ENCODE measurements at places on chromosomes 5 and 9.

- DNase-seq, result peak; percentile 17
Observed at GRCh38 chr9:137313956-137314560, 12.0 kb upstream of the NRARP start.

DNA sequence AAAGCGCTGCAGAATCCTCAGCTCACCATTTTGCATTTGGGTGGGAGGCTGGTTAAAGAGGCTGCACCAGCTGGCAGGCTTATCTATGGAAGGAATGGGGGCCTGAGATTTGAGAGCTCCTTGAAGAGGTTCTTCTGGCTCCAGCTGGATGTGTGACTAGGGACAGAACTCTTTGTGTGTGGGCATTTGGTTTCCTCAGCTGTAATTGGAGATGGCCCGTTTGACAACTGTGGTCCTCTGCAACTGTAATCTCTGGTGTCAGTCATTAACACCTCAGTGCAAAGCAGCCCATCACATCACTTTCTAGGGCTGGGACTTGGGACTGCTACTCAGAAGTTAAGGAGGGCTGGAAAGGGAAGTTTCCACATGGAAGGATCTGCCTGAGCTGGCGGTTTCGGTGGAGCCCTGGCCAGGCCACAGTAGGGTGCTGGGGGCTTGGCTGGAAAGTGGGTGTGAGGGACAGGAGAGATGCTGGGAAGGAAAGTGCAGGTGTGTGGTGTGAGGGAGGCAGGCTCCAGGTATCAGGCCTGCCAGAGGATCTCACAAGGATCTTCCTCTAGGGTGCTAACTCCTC is 193.8 kb downstream of the GADD45G start:
- DNase-seq, result no peak

DNA sequence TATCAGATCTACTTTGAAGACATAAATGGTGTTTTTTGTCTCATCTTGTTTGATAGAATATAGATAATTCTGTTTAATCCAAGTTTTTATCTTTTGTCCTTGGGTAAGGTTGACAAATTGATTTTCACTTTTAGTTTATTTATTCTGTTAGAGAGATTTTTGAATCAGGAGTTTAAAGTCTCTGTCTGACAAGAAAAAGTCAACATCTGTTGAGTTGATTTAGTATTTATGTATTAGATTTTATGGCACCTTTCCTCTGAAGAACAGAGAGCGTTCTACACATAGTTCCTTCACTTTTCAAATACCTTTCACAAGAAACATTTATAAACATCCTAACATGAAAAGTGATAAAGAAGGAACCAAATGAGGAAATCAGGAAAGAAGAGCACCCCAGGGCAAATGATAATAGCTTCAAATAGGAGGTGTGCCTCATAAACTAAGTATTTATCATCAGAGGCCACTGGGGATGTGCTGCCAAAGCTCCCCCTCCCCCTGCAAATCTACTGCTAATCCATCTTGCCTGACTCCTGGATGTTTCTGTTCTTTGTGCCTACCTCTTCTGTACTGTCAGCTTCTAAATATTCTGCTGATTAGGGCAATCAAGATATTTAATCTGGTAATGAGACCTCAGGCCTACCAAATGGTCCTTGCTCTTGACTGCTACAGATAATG is 457.7 kb upstream of the CHD1 start:
- DNase-seq, result no peak

DNA sequence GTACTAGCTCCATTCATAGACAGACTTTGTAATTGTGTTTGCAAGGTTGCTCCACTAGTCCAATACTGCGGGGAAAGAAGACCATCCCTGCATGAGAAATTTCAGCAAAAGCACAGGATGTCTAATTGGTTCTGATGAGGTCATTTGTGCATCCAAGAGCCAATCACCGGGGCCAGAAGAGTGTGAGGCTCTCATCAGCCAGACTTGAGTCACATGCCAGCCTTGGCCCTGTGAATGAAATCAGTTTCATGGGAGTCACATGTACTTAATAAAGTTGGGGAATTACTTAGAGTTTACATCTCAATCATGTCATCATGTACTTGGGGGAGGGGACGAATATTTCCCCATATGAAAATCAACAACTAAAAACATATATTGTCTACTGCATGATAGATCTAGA is 1236.0 kb downstream of the MAT2B start:
- no peak for DNase-seq

GRCh38 chr5:102715082-102715807 is 39.9 kb upstream of the PAM start:
- DNase-seq, result no peak

GRCh38 chr9:16753256-16753655 is 117.2 kb downstream of the BNC2 start:
- DNase-seq, result no peak

DNA sequence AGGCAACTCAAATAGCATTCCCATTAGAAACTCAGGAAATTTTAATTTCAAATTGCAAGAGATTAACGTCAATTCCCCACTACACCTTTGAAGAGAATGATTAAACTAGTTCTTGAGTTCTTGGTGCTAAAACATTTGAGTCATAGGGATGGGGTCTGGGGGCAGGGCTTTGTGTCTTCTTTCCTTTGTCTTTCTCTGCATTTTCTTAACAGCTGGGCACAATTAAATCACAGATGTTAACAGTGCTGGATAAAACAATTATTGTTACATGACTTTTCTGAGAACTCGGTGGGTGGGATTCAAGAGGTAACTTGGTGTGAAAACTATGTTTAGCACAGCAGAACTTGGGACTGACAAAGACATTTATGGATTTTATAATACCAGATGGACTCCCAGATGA is 351.9 kb upstream of the TNC start:
- no peak for DNase-seq

GRCh38 chr9:105290418-105290817 is 46.0 kb downstream of the SLC44A1 start:
- no peak for DNase-seq

DNA sequence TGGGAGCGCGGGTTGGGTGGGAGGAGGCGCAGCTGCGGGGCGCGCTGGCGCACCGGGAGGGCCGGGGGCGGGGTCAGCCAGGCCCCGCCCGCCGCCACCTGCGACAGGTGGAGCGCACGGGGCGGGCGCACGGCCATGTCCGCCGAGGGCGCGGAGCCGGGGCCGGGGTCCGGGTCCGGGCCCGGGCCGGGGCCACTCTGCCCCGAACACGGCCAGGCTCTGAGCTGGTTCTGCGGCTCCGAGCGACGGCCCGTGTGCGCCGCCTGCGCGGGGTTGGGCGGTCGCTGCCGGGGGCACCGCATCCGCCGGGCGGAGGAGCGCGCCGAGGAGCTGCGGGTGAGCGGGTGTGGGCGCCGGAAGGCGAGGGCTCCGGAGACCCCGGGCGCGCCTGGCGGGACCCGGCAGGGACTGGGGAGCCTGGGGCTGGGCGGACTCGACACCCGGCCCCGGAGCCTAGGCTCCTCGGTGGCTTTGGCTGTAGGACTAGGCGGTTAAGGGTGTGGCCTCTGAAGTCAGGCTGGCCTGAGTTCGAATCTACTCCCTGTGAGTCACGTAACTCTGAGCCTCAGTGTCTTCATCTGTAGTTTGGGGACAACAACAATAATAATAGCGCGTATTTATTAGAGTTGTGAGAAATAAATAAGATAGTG is at the start of gene BSPRY:
TSS of gene BSPRY (plus strand) at position 97 of the 650 bp plus-strand sequence. CDS start at position 136, 39 bp downstream.
- no peak for DNase-seq

GRCh38 chr9:86046930-86047341 is 52.4 kb downstream of the GOLM1 start:
- DNase-seq, result no peak

DNA sequence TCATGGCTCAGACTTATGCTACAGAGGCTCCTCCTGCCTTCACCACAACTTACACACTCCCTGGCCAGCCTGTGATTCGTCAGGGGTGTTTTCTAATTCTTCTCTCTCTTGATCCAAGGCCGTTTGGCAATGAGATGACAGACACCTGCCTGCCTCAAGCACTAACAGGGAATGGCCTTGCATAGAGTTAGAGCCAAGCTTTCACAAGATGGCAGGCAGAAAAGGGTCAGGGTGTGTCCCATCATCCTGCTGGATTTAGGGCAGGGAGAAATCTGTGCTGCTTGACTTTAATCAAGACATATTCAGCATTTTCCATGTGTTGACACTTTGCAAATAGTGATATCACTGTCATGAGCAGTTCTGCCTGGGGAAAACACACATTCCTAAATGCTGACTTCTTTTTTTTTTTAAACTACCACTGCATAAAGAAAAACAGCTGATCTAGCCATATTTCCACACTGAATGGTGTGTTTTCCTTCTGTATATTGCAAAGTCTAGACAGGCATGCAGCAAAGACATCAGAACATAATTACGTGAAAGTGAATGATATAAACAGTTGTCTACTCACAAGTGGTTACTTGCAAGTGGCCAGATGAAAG is 95.0 kb upstream of the SLC25A48 start:
- DNase-seq, result no peak

- DNase-seq, result no peak
Observed at GRCh38 chr5:159792180-159792579, 124.1 kb upstream of the ADRA1B start.

DNA sequence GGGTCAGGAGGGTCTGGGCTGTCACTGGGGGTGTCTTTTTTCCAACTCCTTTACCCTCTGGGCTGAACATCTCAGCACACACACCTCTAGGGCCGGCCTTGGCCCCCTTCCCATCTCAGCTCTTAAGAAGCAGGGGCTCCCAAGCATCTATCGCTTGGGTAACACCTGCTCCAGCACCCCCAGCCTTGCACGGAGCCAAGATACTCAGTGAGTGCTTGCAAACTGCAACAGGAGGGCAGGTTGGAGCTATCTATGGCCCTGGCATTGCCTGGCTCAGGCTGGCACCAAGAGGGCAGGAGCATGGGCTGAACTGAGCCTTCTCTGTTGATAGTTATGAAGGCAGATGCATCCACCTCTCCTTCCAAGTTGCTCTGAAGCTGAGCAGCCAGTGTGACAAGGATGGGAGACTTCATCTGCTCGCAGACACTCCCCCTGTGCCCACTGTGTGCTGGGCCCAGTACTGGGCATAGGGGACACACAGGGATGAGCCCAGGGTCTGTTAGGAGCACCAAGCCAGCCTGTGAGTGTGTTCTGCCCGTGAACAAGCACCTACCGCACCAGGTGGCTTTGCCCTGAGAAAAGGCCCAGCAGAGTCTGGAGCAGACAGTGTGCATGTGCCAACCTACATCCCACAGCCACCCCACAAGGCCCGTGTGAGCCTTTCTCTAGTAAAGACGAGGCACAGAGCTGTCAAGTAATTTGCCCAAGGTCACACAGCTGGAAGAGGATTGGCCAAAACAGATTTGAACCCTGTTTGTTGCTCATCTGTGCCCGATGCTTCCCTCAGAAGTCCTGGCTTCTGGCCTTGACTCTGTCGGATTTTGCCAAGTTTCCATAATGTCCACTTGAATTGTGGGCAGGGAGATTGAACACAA is 58.2 kb downstream of the PHF2 start:
- peak; percentile 5 for DNase-seq

- DNase-seq, result no peak
Observed at GRCh38 chr5:76084496-76085242, 1.5 kb downstream of the SV2C start.

GRCh38 chr5:173554989-173555705 is 61.3 kb downstream of the BOD1 start:
- no peak for DNase-seq

- DNase-seq, result no peak
Observed at GRCh38 chr5:114176356-114176755, 185.5 kb upstream of the KCNN2 start.

DNA sequence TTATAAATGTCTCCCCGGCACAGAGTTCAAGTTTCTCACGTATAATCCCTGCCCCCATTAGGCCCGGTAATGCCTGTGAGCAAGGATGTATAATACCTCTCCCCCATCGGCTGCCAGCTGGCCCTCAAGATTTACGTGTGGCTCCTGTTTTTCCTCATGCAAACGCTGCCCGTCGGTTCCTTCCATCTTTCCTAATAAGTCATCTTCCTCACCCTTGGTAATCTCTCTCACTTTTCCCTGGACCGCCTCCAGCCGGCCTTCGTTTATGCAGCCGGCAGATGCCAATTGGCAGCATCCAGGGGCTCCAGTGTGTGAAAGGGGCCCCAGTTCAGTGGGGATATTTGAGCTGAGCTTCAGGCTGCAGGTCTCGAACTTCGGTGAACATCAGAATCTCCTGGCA is 86.5 kb upstream of the NEURL1B start:
- no peak for DNase-seq

- DNase-seq, result peak; percentile 61
Observed at GRCh38 chr5:142145106-142145900, 36.7 kb downstream of the NDFIP1 start.

- DNase-seq, result no peak
Observed at GRCh38 chr9:93290495-93291434, 106.8 kb downstream of the WNK2 start.

DNA sequence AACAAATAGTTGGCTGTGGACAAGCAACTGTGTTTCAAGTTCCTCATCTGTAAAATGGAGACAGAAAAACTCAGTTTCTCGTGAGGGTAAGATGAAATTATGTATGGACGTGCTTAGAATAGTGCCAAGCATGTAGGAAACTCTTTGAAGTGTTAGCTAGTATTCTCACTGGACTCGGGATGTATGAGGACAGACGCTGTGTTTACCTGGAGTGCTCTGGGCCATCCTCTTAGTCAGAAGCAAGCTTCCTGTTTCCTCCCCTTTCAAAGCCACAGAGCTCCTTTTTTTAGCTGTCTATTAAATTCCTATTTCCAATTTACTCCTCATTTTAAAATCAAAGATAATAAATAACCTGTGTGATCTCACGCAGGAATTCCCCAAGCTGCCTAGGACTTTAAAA is 23.8 kb upstream of the IQGAP2 start:
- DNase-seq, result no peak

GRCh38 chr5:158388021-158388420 is 529.1 kb upstream of the CLINT1 start:
- DNase-seq, result no peak
